Glutamatergic neuron (in vitro differentiated cells): ENCODE measurements at places on chromosomes 1 and 21. TPM values are rescaled to one million over a fixed set of nuclear protein-coding genes. Genes with fewer than 3 reads are reported as not detected.

Gene AVPR1B
- not detected for total RNA-seq

GRCh38 chr21:28674763-28675162, 317.9 kb downstream of the LTN1 start:
- no peak overlapping the region for H3K27ac ChIP-seq
- no peak overlapping the region for H3K4me3 ChIP-seq
- H3K4me1 ChIP-seq: no peaks in the 10 kb centered on the region
- no peak for DNase-seq
- no peaks in the 10 kb centered on the region for H3K36me3 ChIP-seq
- H3K27me3 ChIP-seq: peaks cover 7% of the 10 kb centered on the region

DNA sequence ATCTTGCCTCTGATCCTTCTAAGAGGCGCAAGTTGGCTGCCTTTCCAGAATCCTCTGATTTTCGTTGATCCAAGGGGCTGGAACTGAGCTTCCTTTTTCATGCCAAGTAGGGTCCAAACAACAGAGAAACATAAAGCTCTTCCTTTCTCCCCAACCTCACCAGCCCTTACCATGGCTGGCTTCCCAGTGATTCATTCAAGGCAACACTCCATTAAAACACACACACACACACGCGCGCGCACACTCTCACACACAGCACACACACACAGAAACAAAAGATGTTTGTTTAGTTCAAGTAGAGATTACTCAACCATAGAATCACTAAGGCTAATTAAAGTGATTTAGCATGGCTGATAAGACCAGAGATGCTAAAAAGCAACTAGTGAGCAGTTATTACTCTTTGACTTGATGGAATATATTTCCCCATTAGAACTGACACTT, 13.0 kb upstream of the GUCA2A start:
- no peak overlapping the region for H3K27ac ChIP-seq
- H3K27me3 ChIP-seq: no peaks in the 10 kb centered on the region
- DNase-seq: no peak
- H3K4me3 ChIP-seq: no peak overlapping the region
- H3K4me1 ChIP-seq: no peaks in the 10 kb centered on the region

- H3K4me3 ChIP-seq: peak overlapping the region; percentile 38
- H3K4me1 ChIP-seq: peaks cover 70% of the 10 kb centered on the region
- no peaks in the 10 kb centered on the region for H3K36me3 ChIP-seq
- DNase-seq: no peak
These were observed 12.9 kb downstream of the KIAA1614 start for GRCh38 chr1:180925471-180926051.

GRCh38 chr1:19815801-19816736, 986 bp upstream of the RNF186 start:
- H3K36me3 ChIP-seq: no peaks in the 10 kb centered on the region
- no peak for DNase-seq
- H3K4me1 ChIP-seq: peaks cover 2% of the 10 kb centered on the region
- H3K27ac ChIP-seq: no peak overlapping the region

Gene GRIK3
- total RNA-seq: 60.1 TPM

- DNase-seq: no peak
- no peak overlapping the region for H3K4me3 ChIP-seq
- no peak overlapping the region for H3K27ac ChIP-seq
- H3K4me1 ChIP-seq: no peaks in the 10 kb centered on the region
These were observed 38.8 kb upstream of the SRSF10 start for GRCh38 chr1:24018611-24019580.

DNA sequence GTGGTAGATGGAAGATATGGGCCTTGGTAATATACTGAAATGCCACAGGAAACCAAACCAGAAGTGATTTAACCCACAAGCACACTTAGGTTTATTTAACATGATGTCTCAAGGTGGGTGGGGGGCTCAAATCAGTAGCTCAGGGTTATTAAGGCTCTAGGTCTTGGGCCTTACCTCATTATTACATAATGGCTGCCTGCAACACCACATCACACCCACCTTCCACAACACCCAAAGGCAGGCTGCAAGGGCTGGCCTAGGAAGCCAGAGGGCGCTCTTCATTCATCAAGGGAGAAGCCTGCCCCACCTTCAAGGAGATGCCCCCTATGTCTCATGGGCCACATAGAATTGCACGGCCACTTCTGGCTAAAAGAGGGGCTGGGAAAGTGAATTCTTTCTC, 6.0 kb downstream of the TFF1 start:
- peaks cover 8% of the 10 kb centered on the region for H3K27me3 ChIP-seq
- H3K4me1 ChIP-seq: peaks cover 29% of the 10 kb centered on the region
- DNase-seq: no peak

DNA sequence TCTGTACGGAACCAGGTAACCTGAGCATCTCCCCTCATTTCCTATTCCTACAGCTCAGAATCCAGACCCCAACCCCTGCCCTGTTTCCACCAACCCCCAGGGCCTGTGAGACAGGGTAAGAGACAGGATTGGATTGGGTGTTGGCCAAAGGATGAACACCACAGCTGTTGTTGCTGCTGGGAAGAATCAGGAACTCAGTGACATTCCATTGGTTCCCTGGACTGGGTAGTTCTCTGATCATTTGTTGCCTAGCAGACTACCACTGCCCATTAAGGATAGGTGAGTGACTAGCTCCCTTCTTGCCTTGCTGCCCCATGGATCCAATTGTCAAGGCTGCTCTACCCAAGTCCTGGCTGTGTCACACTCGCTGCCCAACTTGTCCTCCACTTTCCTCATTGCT, 10.0 kb downstream of the NCSTN start:
- DNase-seq: no peak
- H3K36me3 ChIP-seq: peaks cover 18% of the 10 kb centered on the region
- peak overlapping the region; percentile 11 for H3K27ac ChIP-seq
